ENCODE measurements at places on chromosomes 13 and 19.

GRCh38 chr13:65677906-65678305 is 1552.2 kb downstream of the PCDH9 start:
- DNase-seq: no peak

DNA sequence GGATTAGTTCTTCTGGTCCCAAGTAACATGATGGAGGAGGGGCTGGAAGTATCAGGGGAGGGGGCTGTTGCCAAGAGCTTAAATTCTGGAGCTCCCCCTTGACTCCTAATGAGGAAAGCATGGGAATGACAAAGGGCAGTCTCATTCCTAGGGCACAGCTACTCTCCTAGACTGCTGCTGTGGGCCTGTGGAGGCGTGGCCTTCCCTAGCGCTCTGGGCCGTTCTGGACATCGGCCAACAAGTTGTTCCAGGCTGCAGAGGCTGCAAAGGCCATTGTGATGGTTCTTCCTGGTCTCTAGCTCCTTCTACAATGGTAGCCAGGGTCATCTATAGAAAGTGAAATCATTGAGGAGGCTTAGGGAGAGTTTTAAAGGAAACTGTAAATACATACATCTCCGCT is 916.6 kb downstream of the DIAPH3 start:
- DNase-seq: no peak

DNA sequence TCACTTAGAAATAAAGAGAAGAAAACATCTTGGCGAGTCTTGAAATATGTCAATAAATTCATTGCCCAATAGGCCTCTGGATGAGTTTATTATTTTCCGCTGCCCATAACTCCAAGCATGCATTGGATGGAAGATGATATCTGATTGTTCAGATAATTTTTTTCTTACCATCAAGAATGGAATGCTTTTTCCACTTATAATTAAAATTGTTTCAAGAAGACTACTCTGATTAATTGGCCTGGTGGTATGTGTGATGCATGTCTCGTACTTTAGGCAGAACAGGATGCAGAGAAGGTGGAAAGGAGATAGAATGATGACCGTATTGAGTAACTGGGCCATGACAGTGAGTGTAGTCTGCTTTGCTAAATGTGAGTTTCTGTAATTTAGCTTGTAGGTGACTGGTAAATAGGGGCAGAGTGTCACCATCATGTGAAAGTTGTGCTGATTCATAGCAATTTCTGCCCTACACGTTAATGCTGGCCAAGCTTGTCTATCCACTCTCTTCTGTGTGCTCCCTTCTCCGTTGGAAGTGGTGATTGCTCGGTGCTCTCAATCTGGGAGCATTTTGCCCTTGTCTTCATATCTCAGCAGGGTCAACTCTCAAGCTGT is 13.5 kb upstream of the SPATA13 start:
- no peak for DNase-seq

DNA sequence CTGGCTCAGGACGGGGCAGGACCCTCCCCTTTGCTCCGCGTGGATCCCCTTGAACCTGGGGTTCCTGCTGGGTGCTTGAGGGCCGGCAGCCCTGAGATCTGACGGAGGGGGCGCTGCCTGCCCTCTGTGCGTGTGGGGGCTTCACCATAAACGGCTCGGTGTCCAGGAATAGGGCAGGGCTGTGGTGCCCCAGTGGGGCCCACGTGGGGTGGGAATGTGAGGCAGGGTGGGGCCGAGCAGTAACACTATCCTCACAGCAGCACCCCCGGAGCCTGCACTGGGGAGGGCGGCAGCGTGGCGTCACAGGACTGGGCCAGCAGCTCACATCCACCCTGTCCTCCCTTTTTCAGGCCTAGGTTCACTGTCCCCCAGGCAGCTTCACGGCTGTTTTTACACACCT is 38.0 kb downstream of the GAS6 start:
- DNase-seq: no peak

DNA sequence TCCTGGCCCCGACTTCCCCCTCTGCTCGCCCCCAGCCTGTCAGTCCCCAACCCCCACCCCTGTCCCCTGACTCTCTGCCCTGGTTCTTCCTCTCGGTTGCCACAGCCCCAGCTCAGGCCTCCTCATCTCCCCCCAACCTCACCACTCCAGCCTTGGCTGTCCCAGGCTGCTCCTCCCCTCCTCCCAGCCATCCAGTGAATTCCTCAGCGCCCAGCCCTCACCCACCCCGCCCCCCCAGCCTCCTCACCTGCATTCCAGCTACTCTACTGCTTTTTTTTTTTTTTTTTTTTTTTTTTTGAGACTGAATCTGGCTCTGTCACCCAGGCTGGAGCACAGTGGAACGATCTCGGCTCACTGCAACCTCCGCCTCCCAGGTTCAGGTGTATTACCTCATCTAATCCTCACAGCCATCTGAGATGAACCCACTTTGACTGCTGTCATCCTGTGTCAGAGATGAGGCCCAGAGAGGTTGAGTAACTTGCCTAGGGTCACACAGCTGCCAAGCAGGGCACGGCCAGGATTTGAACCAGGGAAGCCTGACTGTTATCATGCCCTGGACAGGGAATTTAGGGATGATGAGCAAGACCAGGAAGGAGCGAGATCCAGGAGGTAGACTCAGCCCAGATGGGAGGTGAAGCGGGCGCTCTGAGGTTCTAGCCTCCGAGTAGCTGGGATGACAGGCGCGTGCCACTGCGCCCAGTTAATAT is 2.6 kb downstream of the SULT2B1 start:
- DNase-seq: no peak

- DNase-seq: no peak
These were observed 40.6 kb downstream of the CCDC122 start for GRCh38 chr13:43838909-43839308.

DNA sequence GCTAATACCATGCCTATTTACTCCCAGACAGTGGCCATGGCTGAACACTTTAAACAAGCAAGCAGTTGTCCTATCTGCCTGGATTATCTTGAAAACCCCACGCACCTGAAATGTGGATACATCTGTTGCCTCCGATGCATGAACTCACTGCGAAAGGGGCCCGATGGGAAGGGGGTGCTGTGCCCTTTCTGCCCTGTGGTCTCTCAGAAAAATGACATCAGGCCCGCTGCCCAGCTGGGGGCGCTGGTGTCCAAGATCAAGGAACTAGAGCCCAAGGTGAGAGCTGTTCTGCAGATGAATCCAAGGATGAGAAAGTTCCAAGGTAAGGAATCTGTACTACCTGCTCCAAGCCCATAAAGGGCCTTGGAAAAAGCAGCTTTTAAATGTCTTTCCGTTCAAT is 8.6 kb downstream of the RFPL4AL1 start:
- no peak for DNase-seq

DNA sequence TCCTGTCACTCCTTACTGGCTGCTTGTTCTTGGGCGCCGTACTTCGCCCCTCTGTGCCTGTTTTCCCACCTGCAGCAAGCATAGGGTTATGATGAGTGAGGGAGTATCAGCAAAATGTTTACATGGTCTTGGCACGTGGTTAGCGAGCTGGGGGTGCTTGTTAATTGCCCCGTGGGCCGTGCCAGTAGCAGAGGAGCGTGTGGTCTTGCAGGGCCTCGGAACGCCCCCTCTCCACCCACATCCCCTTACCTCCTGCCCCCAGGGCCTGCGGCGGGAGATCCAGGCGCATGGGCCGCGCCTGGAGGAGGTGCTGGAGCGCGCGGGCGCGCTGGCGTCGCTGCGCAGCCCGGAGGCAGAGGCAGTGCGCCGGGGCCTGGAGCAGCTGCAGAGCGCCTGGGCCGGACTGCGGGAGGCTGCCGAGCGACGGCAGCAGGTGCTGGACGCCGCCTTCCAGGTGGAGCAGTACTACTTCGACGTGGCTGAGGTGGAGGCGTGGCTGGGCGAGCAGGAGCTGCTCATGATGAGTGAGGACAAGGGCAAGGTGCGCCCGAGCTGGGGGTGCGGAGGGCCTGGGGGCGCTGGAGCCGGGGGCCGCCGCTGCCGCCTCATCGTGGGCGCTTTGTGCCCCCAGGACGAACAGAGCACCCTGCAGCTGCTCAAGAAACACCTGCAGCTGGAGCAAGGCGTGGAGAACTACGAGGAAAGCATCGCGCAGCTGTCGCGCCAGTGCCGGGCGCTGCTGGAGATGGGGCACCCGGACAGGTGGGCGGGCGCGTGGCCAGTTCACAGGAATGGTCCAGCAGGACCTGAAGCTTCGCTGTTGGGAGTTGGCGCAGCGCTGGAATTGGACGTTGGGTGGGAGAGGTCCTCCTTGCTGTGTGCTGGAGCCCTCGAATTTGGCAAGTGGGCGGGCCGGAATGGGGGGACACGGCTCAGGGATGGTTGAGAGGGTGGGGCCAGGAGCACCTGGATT is 22.5 kb upstream of the SHKBP1 start:
- DNase-seq: no peak

DNA sequence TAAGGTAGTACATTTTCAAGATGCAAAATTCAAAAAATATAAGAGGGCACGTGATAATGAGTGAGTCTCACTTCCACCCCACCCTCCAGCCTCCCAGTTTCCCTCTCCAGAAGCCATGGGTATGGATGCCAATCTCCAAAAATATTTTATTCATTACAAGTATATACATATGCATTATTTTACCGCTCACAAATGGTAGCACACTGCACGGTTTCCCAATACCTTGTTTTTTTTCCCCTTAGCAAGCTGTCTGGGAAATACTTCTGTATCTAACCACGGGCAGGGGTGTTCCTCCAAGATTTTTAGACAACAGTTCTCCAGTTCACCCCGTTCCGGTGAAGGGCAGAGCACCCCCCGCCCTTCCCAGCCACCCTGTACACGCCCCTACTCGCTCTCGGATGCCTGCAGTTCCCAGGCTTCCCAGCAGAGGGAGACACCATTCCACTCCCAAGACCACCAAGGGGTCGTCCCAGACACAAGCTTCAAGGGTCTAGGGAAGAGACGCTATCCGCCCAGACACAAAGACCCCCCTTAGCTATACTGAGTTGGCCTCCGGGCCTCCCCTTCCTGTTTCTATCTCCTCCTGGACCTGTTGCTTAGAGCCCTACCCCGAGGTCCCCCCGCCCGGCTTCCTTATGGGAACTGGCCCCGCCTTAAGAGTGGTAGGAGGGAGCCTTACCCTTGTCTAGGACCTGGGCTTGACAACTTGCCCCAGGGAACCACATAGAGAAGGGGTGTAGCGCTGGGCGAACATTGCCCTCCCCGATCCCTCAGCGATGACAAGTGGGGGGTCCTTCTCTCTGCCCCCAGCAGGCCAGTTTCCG is 1.1 kb upstream of the FXYD3 start:
- DNase-seq: no peak

GRCh38 chr19:41957838-41958366 is 1.2 kb downstream of the RABAC1 start:
- peak; percentile 68 for DNase-seq

GRCh38 chr19:13118424-13119193 is 545 bp downstream of the NACC1 start:
- DNase-seq: peak; percentile 25

- no peak for DNase-seq
These were observed 2.5 kb downstream of the DUS3L start for GRCh38 chr19:5788422-5788821.

- no peak for DNase-seq
These were observed 103.7 kb downstream of the ABCC4 start for GRCh38 chr13:95197548-95197947.

- no peak for DNase-seq
These were observed 67.9 kb downstream of the PCCA start for GRCh38 chr13:100156788-100157187.

- DNase-seq: peak; percentile 10
These were observed at the start of gene MLNR for GRCh38 chr13:49220036-49220855. Gene MLNR, plus strand, starts transcription at chr13:49220338. Its CDS starts 0 bp downstream, at chr13:49220338.

DNA sequence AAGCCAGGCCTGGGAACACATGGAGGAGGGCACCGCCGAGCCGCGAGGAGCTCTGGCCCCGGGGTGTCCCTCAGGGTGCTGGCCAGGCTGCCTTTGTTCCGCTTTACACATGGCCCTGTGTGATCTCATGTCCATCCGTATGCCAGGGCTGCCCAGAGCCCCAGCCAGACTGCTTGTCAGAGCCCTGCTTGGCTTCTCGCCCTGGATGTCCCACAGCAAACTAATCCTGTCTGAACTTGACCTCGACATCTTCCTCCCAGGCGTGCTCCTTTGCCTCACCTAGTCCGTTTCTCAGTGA is 14.3 kb downstream of the BCKDHA start:
- DNase-seq: no peak
